ENCODE measurements at places on chromosomes 2 and 18. TPM values are rescaled to one million over a fixed set of nuclear protein-coding genes. Genes with fewer than 3 reads are reported as not detected.

DNA sequence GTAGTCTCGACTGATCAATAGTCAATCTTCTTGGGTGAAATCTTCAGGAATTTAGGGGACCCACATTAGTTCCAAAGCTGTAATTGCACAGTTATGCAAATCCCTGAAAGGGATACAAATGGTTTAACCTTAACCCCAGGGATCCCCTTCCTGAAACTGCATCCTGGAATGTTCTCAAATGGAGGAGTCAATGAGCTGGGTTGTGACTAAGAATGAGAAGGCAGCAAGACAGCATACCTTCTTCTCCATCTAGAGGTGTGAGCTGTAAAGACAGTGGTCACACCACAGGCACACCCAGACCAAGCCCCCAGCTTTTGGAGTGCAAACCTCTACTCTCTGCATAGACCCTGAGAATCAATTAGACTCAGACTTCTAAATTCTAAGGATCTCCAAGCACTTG is 164.7 kb upstream of the MEIS1 start:
- peaks cover 11% of the 10 kb centered on the region for H3K27me3 ChIP-seq
- no peak overlapping the region for H3K4me3 ChIP-seq

DNA sequence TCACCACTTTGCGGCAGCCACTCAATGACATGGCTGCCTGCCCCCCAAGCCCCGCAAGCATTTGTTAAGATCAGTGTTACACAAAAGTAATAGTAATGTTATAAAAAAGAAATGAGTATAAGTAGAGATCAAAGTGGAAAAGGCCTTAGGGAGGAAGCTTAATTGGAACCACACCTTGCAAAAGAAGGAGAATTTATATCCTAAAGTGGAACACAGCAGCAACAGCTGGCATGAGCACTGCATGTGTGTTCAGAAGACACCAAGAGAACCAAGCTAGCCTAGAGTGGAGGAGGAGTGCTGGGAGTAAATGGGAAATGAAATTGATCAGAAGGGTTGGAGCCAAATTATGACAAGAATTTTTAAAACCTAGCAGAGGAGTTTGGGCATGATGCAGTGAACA is 73.1 kb upstream of the STK17B start:
- no peak overlapping the region for H3K27ac ChIP-seq
- peaks cover 27% of the 10 kb centered on the region for H3K4me1 ChIP-seq
- DNase-seq, result no peak
- peaks cover 7% of the 10 kb centered on the region for H3K36me3 ChIP-seq

DNA sequence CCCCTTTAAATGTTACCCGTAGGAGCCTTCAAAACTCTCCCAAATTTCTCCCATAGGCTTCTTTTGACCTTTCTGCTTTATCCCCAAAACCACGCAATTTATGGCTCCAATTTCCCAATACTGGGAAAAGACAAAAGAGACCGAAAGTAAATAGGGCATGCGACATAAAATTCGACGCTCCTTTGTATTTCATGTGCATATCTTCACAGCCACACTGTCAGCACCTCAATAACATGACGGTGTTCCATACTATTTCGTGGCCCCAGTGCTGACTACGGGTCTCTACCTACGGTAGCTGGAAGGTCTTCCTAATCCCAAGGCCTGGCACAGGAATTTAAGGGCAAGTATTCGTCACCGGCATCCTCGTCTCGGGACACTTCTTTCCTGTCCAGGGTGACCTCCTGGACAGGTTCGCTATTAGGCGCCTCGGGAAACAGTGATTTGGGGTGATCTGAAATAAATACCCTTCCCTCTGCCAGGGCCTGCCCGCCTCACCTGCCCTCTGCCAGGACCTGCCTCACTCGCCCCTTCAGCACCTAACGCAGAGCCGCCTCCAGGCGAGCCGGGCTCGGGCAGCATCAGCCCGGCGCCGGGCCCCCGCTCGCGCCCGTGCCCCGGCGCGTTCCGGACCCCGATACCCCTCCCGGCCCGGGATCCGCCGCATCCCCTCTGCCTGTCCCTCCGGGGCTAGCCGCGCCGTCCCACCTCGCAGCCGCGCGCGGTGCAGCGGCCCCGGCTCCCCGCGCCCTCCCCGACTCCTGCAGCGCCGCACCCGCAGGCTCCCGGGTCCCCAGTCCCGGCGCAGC is 680 bp downstream of the DTNB start:
- DNase-seq, result peak; percentile 45
- H3K4me3 ChIP-seq, result peak overlapping the region; percentile 93
- peak overlapping the region; percentile 89 for H3K27ac ChIP-seq
- H3K4me1 ChIP-seq, result peaks cover 28% of the 10 kb centered on the region
- no peaks in the 10 kb centered on the region for H3K27me3 ChIP-seq

DNA sequence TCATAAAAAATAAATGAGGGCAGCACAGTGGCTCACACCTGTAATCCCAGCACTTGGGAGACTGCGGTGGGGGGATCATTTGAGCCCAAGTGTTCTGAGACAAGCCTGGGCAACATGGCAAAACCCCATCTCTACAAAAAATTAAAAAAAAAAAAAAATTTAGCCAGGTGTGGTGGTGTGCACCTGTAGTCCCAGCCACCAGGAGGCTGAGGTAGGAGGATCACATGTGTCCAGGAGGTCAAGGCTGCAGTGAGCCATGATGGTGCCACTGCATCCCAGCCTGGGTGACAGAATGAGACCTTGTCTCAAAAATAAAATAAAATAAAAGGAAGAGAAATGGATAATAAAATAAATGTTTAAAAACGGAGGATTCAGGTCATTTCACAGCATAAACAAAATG is 113.5 kb downstream of the ATAD2B start:
- no peaks in the 10 kb centered on the region for H3K27me3 ChIP-seq
- peaks cover 40% of the 10 kb centered on the region for H3K36me3 ChIP-seq
- no peaks in the 10 kb centered on the region for H3K4me1 ChIP-seq
- H3K4me3 ChIP-seq, result no peak overlapping the region
- H3K27ac ChIP-seq, result no peak overlapping the region

DNA sequence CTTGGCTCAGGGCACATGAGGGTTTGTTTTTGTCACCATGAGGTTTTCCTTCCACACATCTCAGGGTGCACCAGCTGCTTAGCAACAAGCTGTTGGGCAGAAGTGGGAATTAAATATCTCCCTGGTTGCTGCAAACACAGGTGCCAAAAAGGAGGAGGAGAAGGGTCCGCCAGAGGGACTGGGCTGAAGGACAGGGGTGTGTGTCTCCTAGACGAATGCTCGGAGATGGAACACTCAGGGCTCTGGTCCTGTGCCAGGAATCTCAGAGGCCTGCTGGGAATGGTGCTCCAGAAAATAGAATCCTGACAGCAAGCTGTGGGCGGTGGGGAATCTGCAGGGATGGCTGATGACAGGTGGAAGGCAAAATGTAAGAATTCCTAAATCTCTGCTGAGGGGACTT is 94.5 kb downstream of the VSNL1 start:
- no peaks in the 10 kb centered on the region for H3K27me3 ChIP-seq
- no peak overlapping the region for H3K27ac ChIP-seq
- H3K36me3 ChIP-seq, result no peaks in the 10 kb centered on the region
- H3K4me1 ChIP-seq, result peaks cover 23% of the 10 kb centered on the region
- no peak for DNase-seq

- no peak for DNase-seq
- peaks cover 12% of the 10 kb centered on the region for H3K27me3 ChIP-seq
- no peaks in the 10 kb centered on the region for H3K36me3 ChIP-seq
- no peak overlapping the region for H3K27ac ChIP-seq
- no peaks in the 10 kb centered on the region for H3K4me1 ChIP-seq
- H3K4me3 ChIP-seq, result no peak overlapping the region
These were observed 40.2 kb upstream of the EGR4 start for GRCh38 chr2:73333564-73333963.

GRCh38 chr2:170030040-170030439 is 147.9 kb upstream of the MYO3B start:
- H3K27me3 ChIP-seq, result no peaks in the 10 kb centered on the region
- H3K4me3 ChIP-seq, result no peak overlapping the region
- H3K36me3 ChIP-seq, result peaks cover 40% of the 10 kb centered on the region

GRCh38 chr2:41933585-41934320 is 114.1 kb upstream of the PKDCC start:
- no peak overlapping the region for H3K4me3 ChIP-seq
- H3K27me3 ChIP-seq, result no peaks in the 10 kb centered on the region
- DNase-seq, result no peak
- no peaks in the 10 kb centered on the region for H3K36me3 ChIP-seq
- peak overlapping the region; percentile 78 for H3K27ac ChIP-seq

DNA sequence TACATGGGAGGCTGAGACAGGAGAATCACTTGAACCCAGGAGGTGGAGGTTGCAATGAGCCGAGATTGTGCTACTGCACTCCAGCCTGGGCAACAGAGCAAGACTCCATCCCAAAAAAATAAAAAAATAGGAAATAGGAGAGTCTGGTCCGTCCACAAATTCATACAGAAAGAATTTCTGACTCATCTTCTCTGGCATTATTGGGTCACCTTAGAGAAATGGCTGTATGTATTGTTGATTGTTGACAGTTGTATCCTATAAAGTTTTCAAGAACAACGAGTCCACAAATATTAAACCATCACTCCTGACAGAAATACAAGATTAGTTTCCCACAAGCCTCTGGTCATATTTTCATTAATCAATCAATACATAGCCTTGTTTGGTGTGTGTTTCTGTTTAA is 20.4 kb downstream of the RBM43 start:
- no peak for DNase-seq
- no peaks in the 10 kb centered on the region for H3K27me3 ChIP-seq
- H3K4me3 ChIP-seq, result no peak overlapping the region
- no peaks in the 10 kb centered on the region for H3K36me3 ChIP-seq
- no peak overlapping the region for H3K27ac ChIP-seq

DNA sequence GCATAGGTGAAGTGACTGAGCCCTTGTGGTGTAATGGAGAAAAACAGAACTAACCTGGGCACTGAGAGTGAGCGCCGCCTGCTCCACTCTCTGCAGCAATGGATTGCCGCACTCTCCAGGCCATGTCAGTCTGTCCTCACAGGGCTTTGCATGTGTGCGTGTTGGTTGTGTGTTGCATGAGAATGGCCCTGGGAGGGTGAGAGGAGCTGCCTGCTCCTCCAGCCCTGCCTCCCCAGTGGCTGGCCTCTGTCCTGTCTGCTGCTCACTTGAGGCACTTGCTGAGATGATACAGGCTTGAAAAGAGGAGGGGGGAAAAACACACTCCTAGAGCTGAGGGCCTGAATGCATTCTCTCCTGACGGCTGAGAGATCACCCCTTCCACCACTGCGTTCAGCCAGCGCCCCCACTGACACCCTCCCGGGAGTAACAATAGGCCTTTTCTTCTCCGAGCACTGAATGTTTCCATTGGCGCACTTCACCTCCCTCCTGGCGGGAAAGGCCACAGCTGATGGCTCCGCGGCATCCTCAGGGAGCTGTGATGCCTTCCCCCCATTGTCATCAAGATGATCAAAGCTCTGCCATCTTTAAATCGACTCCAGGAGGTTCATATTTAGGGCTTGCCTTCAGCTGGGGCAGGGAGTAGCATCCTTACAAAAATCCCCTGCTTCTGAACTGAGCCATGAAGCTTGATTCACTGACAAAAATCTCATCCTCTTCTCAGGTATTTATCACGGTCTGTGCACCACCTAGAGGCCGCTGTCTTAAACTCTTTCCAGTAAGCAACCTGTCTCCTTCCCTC is 49.9 kb upstream of the DAPL1 start:
- H3K27ac ChIP-seq, result peak overlapping the region; percentile 42
- no peaks in the 10 kb centered on the region for H3K27me3 ChIP-seq
- H3K4me3 ChIP-seq, result no peak overlapping the region
- peak; percentile 24 for DNase-seq

The ANKMY1 gene
- total RNA-seq, result 4.0 TPM

The MPPE1 gene
- total RNA-seq, result 35.2 TPM

The OSGEPL1 gene
- 9.8 TPM for total RNA-seq

The DYSF gene
- total RNA-seq, result 48.2 TPM

The CBLN2 gene
- not detected for total RNA-seq

The CYS1 gene
- 3.3 TPM for total RNA-seq

The INHA gene
- 2.4 TPM for total RNA-seq

The PTPRN gene
- total RNA-seq, result 0.11 TPM

The MAP2 gene
- total RNA-seq, result 6.2 TPM

The ANKRD36C gene
- 6.8 TPM for total RNA-seq
